ENCODE measurements at places on chromosomes 6 and 20. TPM values are rescaled to one million over a fixed set of nuclear protein-coding genes. Genes with fewer than 3 reads are reported as not detected.
A peak's percentile ranks its signal among the peaks of the same experiment; 100 is the strongest.

The TPD52L2 gene
- 109 TPM for total RNA-seq

DNA sequence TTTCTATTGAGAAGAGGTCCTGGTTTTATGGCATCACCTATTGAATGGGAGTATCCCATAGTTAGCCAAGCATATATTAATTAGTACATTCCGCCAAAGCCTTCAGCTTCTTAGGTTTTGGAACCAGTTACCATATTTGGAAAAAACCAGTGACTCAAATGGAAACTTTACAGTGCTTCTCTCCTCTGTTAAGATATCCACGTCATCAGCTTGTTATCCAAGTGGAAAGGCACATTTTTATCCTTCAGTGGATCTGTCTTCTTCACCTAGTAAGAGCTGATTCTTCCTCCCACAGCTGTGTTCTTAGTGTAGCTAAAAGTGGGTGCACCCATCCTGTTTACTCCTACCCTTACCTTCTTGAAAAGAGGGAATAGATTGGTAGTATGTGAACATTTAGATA is 34.5 kb downstream of the TPD52L1 start:
- H3K36me3 ChIP-seq: no peaks in the 10 kb centered on the region
- no peak for DNase-seq
- H3K27ac ChIP-seq: no peak overlapping the region
- no peak overlapping the region for H3K4me3 ChIP-seq
- H3K4me1 ChIP-seq: peaks cover 27% of the 10 kb centered on the region

DNA sequence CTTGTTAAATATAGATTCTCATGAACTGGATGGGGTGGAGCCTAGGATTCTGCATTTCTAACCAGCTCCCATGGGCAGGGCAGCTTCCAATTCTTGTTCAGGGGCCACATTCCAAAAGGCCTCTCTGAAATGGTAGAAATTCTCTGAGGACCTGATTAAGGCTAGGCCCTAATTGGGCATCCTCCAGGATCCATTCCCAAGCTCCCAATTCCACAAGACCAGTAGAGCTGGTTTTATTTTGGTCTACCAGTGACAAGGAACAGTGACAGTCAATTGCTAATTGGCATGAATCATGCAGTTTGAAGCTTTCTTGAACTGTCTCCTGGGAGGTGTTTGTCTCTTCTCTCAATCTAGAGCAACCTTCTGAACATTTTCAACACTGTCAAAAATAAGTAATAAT is 3.0 kb downstream of the THBD start:
- H3K36me3 ChIP-seq: no peaks in the 10 kb centered on the region
- peaks cover 48% of the 10 kb centered on the region for H3K4me1 ChIP-seq
- H3K27ac ChIP-seq: peak overlapping the region; percentile 68
- no peak for DNase-seq
- H3K27me3 ChIP-seq: no peaks in the 10 kb centered on the region

DNA sequence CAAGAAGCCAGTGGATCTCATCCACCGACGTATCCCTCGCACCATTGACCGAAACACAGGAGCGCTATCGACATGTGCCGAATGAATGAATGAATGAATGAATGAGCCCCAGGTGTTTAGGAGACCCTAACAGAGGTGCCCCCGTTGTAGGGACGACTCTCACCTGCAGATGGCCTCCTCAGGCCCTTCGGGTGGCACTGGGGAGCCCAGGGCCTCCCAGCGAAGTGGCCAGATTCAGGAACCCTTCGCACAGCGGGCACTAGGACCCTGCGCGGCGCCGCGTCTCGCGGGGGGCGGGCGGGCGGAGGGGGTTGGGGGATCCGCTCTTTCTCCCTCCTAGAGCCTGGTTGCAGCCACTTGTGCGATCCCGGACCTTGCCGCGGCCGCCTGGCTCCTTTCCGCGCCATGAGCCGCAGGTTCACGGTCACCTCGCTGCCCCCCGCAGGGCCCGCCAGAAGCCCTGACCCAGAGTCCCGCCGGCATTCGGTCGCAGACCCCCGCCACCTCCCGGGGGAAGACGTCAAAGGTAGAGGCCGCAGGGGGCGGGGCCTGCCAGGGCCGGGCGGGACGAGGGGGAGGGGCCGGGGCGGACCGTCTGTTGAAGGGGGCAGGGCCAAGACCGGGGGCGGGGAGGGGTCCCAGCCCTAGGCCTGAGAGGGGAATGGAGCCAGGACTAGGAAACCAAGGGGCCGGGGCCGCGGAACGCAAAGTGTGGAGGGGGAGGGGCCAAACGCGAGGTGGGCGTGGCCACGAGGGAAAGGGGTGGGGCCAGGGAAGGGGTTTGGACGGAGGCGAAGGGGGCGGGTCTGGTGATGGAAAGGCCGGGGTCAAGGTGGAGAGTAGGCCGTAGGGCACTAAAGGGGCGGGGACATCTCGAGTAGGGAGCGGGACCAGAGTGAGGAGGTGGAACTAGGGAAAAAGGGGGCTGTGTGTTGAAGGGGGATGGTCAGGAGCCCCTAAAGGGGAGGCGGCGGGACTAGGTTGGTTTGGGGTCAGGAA is 7.4 kb upstream of the SLC12A5 start:
- H3K36me3 ChIP-seq: no peaks in the 10 kb centered on the region
- H3K27ac ChIP-seq: no peak overlapping the region
- H3K4me3 ChIP-seq: peak overlapping the region; percentile 68
- peaks cover 61% of the 10 kb centered on the region for H3K27me3 ChIP-seq

DNA sequence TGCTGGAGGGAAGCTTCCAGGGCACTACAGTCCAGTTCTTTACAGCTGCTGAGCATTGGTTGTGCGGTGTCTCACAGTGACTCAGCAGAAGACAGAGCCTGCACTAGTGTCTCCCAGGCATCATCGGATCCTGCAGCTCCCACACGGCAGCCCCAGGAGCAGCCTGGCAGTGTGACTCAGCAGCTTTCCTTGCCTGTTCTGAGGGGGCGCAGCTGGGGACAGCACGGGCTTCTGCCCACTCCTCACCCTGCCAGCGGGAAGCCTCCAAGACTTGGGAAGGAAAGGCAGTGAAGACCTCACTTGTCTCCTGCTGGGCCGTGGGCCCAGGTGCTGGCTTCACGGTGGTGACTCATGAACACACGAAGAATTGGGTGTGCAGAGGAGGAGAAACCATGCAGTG is 165.4 kb downstream of the SYNDIG1 start:
- peak overlapping the region; percentile 83 for H3K27ac ChIP-seq
- DNase-seq: peak; percentile 80
- no peak overlapping the region for H3K4me3 ChIP-seq
- peaks cover 12% of the 10 kb centered on the region for H3K4me1 ChIP-seq
